ENCODE measurements at places on chromosomes 7 and 10.

GRCh38 chr7:22787951-22788350 lies 34.7 kb downstream of the TOMM7 start:
- DNase-seq = no peak

DNA sequence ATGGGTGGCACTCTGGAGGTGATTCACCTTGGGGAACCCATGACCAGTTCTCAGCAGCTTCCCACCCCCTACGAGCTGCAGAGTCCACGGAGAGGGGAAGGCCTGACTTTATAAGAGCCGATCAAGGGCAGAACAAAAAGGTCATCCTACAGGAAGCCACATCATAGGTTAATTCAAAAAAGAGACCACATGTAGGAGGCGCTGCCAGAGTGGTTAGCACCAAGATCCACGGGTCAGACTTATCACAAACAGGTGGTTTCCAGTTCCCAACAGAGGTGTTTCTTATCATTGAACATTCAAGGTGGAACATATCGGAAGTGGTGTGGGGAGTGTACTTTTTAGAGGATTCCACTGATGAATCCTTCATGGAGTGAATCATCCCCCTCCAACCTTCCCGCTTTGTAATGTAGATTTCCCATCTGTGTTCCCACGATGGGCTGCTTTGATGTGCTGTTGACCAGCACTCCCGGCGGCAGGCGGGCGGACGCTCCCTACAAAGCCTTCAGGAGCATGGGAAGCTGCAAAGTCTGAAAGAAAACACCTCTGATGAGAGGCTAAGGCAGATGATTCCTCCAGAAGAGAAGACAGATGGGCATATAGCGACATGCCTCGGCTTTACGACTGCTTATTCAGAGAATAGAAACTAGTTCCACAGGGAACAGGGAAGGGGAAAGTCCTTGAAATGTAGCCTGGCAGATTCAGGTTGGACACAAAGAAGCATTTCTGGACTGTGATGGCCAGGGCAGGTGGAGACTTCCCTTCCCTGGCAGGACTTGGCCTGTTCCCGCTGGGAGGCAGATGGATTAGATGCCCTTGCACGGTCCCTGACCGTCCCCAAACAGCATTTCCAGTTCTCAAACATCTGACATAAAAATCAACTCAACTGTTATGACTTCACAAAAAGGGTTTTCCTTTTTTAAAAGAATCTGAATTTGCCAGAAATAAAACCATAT lies 66.5 kb downstream of the AFAP1L2 start:
- DNase-seq = no peak

DNA sequence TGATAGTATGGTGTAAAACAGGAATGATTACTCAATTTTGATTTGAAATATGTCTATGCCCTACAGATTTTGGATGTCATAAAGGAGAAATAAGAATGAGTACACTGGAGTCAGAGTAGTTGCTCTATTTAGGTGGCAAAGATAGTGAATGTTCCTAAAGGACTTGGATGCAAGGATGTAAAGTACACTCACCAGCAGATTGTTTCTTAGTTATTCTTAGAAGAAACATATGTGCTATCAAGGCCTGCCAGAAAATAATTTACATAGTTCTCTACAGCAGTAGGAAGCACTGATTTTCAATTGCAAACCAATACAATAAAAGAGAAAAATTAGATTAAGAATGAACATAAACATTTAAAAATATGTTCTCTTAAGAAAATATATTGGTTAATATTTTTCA lies 259.4 kb downstream of the PPP1R3A start:
- DNase-seq = no peak

DNA sequence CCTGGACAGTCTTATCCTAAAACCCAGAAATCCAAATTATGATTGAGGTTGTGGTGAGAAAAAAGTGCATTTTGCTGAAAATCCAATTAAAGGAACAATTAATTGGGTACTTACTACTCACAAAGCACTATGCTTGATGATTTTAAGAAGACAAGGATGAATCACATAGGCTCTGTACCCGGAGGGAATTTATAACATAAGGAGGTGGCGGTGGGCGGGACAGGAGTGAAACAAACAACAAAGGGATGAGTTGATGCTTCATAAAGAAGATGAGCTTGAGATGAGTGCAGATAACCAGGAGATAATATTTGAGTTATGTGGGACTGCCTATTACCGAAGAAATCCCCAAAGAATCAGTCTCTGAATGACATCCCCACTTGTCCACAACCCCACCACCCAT lies 171.1 kb upstream of the FZD8 start:
- DNase-seq = no peak

DNA sequence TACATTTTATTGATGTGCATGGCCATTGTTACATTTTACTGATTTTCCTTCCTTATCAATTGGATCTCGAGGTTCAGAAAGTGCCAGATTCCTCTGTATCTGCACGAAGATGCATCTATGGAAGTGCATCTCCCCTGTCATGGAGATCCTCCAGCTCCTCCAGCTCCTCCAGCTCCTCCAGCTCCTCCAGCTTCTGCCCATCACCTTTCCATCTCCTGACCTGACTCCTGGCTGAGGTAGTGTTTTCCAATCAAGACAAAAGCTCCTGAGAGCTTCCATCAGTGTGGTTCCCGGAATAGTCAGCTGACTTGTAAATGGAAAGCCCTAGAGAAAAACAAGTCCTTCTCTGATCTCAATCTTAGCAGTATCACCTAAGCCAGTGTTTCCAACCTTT lies 90.8 kb upstream of the KLF6 start:
- DNase-seq = no peak

DNA sequence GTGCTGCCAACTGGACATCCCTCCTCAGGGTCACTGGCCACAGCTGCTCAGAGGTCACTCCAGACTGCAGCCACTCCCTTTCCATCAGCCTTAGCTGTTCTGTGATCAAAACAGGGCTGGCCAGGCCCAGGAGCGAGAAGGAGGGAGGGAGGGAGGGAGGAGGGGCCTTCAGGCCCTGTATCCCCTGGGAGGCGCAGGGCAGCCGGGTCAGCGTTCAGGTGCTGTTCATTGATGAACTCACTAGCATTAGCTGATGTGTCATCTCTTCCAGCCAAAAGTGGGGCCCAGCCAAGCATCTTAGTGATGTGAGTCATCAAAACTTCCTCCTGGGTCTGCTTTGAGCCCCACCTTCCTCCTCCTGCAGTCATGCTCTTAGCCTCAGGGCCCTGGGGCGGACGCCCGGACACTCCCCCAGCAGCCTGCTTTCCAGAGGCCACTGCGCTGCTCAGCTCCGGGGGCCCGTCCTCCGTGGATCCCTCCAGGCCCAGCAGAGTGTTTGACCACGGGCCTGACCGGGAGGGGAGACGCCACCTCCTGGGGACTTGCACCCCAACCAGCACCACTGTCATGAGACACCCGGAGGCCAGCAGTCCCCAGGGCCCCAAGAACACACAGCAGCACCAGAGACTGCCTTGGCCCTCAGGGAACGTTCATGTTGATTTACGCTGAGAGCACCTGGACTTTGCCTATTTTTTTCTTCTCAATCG lies 149.2 kb downstream of the PRKAG2 start:
- peak; percentile 2 for DNase-seq

DNA sequence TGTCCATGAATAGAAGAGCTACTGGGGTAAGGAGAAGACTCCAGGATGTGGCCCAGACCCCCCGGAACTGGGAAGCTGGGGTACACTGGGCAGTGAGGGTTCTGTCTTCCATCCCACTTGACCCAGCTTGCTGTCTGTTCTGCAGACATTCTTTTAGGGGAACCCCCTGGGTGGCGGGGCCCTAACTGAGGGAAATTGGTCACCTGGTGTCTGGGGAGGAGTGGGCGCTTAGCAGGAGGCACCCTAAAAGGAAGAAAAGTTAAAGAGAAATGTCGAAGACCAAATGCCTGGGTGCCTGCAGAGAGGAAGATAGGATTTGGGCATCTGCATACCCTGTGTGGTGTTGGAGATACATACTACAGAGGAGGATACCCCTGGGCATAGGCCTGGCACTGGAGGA lies 1.0 kb downstream of the AP1S1 start:
- DNase-seq = no peak

GRCh38 chr10:28180654-28181053 lies 122.2 kb downstream of the MPP7 start:
- DNase-seq = peak; percentile 3

DNA sequence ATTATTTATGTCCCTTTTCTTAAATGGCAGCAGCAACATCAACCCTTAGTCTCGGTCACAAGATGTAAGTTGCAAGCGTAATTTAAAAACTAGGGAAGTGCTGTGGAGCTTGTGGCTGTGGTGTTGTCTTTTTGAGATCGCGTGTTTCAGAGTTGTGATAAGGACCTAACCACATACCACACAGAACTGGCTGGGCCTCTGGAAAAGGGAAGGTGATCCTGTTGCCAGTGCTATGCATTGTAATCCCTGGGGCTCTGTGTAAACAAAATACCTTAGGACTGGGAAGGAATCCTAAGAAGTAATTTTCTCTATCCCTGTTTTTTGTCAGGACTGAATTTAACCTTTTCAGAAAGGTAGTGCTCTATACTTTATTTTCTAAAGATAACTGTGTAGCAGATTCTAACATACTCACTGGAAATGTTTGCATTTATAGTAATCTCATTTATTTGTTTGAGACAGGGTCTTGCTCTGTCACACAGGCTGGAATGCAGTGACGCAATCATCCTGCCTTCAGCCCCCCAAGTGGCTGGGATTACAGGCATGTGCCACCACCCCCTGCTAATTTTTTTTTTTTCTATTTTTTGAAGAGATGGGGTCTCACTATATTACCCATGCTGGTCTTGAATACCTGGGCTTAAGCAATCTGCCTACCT lies 60.4 kb downstream of the INPP5F start:
- DNase-seq = peak; percentile 18

- DNase-seq = no peak
Observed at GRCh38 chr7:96996111-96996957, 9.0 kb upstream of the DLX6 start.

GRCh38 chr7:39465055-39465929 lies 100.9 kb upstream of the YAE1 start:
- DNase-seq = peak; percentile 27

- no peak for DNase-seq
Observed at GRCh38 chr7:85480666-85481065, 293.8 kb upstream of the SEMA3D start.

DNA sequence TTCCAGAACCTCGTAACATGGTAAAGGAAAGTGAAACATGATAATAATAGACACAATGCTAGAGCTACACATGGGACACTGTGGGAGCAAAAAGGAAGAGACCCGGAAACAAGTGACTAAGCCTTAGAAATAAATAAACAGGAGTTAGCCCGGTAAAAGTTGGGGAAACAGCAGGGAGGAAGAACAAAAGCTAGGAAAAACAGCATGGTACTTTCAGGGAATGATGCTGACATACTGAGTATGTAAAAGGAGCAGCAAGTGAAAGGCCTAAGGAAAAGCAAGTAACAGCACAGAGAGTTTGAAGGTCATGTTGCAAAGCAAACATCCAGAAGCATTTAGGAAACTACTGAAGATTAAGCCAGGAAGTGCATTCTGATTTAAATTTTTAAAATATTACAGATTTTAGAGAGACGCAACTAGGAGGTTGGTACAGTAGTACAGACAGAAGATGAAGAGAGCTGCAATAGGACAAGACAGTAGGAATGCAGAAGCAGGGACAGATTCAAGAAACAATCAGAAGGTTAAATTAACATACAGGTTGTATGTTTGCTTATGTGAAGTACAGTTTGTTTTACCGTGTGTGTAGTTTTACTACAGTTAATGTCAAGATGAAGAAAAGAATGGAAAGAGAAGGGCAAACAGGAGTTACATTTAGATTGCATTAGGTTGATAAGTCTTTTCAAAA lies 63.7 kb downstream of the ARHGAP12 start:
- no peak for DNase-seq

DNA sequence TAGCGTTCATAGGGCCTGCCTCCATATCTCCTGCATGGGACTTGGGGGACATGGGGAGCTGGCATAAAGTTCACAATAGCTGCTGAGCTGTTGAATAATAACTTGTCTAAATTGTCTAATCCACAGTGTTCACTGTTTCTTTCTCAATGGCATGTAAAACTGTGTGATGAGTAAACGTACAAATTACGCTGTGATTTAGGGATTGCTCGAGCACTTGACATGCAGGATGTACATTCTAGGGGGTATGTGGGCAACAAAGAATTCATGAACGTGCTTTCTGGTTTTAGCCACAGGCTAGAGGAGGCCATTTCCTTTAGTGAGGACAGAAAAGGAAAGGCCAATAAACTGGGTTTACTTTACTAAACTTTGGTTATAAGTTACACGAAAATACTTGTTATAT lies 534.2 kb upstream of the ZWINT start:
- DNase-seq = no peak

GRCh38 chr10:81127931-81128330 lies 590.2 kb downstream of the SH2D4B start:
- no peak for DNase-seq

GRCh38 chr7:70799841-70800405 lies 332.0 kb upstream of the GALNT17 start:
- DNase-seq = no peak

DNA sequence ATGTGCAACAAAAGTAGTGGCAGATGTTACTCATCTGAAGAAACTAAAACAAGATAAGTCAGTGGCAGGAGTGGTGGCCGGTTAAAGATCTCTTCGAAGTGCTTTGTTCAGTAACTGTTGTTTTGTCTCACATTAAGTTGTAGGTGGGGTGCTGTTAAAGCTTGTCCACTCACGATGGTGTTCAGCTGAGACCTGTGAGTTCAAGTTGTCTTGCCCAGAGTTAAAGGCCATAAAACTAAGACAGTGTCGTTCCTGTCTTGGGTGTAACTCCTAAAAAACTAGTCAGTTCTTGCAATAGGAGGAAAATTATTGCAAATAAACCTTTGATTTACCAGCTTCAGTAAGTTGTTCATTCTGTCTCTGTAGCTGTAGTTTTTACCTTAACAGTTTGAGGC lies 857 bp upstream of the FOXP2 start:
- DNase-seq = no peak

DNA sequence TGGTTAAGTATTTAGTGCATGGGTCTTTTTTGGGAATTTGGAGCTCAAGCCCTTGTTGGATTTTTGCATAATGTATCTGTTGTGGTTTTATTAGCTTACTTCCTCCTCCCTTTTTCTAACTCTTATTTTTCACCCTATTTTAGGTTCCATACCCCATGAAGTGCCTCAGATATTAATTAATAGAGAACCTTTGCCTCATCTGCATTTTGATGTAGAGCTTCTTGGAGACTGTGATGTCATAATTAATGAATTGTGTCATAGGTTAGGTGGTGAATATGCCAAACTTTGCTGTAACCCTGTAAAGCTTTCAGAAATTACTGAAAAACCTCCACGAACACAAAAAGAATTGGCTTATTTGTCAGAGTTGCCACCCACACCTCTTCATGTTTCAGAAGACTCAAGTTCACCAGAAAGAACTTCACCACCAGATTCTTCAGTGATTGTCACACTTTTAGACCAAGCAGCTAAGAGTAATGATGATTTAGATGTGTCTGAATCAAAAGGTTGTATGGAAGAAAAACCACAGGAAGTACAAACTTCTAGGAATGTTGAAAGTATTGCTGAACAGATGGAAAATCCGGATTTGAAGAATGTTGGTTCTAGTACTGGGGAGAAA lies 28.0 kb downstream of the SIRT1 start:
- DNase-seq = no peak
